Spleen (tissue), 13 donors: ENCODE measurements at places on chromosomes 12 and 14. TPM values are rescaled to one million over a fixed set of nuclear protein-coding genes. Genes with fewer than 3 reads are reported as not detected.

NFE2 gene
- polyA plus RNA-seq = 2.4 TPM

SLC4A8 gene
- polyA plus RNA-seq = 1.4 TPM

SLC6A12 gene
- polyA plus RNA-seq = 0.50 TPM

TGM1 gene
- polyA plus RNA-seq = 1.7 TPM

DNA sequence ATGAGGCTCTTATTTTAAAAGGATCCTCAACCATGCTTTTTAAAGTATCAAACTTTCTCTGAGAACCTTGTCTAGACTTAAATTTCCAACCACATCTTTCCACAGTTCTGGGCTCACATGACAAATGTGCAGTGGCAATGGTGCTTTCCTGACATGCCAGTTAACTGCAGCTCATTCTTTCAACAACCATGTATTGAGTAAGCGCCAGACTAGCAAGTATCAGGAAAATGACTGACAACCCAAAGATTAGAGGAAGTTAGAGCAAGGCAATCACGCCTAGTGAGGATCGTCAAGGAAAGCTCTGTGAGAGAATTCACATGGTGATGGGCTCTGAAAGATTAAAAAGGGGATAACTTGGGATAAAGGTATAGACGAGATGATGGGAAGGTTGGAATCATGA is 35.8 kb downstream of the FLVCR2 start:
- H3K27ac ChIP-seq = peak overlapping the region; percentile 58
- H3K4me3 ChIP-seq = no peak overlapping the region
- H3K27me3 ChIP-seq = no peaks in the 10 kb centered on the region

DNA sequence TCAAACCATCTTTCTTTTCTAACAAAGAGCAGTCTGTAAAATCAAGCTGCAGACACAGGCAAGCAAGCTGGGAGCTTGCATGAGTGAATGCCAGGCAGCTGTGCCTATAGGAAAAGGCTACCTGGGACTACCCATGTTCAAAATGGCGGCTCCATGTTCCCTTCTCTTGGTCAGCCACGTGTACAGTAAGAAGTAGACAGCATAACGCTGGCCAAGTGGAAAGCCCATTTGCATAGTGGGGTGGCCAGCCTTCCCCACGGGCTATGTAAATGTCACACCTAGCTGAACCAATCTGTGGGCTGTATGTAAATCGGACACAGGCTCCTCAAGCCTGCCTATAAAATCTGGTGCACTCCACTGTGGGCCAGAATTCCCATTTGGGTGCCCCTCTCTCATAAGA is 117.1 kb downstream of the SYT10 start:
- H3K4me1 ChIP-seq = no peaks in the 10 kb centered on the region
- H3K27ac ChIP-seq = no peak overlapping the region
- no peak overlapping the region for H3K4me3 ChIP-seq
- H3K36me3 ChIP-seq = no peaks in the 10 kb centered on the region
- no peak for DNase-seq
